ENCODE measurements at places on chromosomes 12 and 14.

DNA sequence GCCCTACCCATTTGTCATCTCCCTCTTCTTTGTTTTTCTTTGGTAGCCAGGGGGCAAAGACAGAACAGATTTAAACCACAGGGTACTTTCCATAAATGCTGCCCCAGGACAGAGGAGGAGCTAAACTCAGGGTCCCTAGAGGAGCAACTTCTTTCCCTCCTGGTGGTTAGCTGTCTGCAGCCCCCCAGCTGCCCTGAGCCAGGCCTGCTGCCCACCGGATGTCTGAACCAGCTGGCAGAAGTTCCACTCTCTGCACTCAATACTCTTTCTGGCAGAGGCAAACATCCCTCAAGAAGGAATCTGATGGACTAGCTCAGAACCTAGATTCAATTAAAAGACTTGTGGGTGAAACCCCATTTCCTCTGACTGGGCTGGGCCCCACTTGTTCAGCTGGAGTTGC is 10.7 kb downstream of the VDR start:
- DNase-seq = no peak

- DNase-seq = no peak
Measured at GRCh38 chr14:57418999-57419398, 28.6 kb downstream of the NAA30 start.

DNA sequence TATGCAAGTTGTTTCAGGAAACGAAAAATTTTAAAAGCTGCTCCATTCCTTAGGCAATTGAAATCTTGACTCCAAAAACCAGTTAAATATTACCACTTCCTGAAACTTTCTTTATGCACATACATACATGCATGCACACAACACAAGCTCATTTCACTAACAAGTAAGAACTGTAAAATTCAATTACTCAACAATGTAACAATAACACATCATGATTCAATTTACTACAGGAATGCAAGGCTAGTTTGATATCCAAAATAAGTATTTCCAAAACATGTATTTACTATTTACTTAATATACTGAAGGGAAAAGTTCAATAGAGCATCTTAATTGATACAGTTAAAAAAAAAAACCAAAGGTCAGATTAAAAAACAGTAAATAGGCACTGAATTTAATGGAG is 19.6 kb downstream of the NAP1L1 start:
- no peak for DNase-seq

DNA sequence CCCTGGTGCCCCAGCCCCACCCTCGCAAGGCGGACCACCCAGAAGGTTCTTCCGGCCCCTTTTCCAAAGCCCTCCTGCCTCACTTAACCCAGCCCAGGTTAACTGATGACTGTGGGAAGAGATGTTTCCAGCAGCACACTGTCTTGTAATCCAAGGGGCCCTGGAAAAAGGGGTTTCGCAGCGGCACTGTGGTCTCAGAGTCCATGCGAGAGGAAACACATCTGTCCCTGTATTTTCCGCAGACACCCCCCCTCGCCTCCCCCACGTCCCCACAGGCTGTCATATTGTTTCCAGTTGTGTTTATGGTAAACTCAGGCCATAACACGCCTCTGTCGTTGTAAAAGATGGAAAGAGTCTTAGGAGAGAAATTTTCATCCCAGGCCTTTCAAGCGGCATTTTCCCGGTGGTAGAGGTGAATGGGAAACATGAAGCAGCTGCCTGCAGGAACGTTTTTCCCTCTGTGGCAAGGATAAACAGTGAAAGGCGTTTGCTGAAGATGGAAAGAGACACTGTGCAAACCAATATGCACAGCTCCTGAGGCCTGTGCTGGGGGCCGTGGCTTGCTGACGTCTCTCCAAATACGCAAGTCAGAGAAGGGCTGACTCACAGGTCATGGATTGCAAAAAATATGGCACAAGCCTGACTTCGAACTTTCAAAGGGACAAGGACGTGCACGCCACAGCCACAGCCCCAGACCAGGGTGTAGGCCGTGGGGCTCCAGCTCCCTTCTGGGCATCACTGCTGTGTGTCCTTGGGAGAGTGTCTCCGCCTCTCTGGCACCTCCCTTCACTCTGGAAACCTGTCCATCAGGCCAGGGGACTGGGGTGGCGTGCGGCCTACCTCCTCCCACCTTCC is 22.5 kb upstream of the FZD10 start:
- no peak for DNase-seq

DNA sequence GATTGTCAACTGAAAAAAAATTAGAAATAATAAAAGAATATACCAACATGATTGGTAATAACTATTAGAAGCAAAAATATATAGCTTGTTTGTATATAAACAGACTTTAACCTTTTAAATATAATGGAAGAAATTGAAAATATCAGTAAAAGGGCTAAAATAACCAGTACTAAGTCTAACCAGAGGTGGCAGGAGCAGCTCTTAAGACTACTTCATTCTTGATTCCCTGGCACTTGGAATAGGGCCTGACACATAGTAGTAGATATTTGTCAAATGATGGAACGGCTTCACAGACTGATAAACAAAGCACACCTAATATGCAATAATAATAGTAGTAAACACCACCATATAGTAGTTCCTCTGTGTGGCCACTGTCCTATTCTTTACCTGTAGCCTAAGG is 9.4 kb downstream of the TMEM63C start:
- no peak for DNase-seq

GRCh38 chr12:57101892-57102695 is 9.1 kb downstream of the STAT6 start:
- DNase-seq = no peak

DNA sequence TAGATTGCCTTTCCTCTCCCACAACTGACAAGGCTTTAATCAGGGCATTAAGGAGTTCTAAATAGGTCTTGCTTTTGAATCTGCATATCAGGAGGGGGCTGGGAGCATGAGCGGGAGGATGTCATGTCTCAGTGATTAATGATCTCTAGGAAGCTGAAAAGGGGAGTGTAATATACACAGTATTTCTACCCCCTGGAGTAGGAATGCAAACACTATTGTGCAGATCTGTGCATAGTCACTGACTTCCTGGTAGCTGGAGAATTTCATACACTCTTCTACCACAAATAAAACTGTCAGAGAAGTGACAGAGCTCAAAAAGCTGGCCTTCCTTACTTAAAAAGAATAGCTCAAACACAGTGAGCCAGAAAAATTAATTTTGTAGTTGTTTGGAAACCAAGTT is 65.8 kb downstream of the RIC8B start:
- no peak for DNase-seq

DNA sequence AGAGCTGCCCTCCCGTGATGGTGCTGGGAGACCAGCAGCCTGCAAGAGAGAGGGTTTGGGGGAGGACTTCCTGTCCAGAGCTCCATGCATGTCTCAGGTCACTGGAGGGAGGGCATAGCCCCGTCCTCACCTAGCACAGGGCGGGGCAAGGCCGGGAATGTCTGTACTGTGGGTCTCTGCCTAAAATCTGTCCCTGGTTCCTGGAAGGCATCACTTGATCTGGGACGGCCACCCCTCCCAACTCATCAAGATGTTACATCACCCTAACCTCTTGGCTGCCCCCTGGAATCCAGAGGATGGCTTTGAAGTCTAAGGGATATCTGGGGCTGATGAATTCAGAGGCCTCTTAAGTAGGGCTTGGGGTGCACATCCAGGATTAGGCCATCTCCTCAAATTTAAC is 37.0 kb upstream of the MEG3 start:
- no peak for DNase-seq

GRCh38 chr14:61435563-61436337 is 114.4 kb downstream of the PRKCH start:
- no peak for DNase-seq

DNA sequence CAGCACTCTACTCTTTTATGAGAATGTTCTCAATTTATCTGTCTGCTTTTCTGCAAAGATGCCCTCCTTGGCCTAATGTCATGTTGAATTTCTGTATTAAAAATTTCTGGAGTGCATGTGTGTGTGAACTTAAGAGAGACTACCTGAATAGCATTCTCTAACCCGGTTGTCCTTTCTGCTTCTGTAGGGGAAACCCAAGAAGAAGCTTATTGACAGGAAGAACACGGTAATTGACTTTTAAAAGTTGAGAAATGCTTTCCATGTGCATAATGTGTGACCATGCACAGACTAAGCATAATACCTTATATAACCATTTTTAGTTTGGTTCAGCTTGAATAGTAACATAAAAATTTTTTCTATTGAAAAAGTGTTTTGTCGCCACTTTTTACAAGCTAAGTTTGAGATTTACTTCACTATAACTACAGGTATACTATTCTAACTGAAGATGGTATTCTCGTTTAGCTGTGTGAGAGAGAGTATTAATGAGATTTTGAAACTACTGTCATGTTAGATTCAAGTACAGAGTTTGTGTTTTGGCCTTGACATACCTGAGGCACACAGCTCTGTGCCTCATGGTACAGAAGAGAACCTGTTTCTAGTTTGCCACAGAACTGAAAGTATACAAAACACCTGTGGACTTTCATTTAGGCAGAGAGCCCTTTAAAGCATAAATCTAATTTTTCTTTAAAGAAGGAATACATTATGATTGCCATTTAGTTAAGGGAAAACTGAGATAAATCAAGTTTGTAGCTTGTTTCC is 96.8 kb downstream of the TTLL5 start:
- DNase-seq = no peak

GRCh38 chr12:13443498-13443897 is 247.0 kb downstream of the EMP1 start:
- DNase-seq = no peak

- DNase-seq = no peak
Measured at GRCh38 chr12:79482323-79482722, 208.4 kb downstream of the PAWR start.

DNA sequence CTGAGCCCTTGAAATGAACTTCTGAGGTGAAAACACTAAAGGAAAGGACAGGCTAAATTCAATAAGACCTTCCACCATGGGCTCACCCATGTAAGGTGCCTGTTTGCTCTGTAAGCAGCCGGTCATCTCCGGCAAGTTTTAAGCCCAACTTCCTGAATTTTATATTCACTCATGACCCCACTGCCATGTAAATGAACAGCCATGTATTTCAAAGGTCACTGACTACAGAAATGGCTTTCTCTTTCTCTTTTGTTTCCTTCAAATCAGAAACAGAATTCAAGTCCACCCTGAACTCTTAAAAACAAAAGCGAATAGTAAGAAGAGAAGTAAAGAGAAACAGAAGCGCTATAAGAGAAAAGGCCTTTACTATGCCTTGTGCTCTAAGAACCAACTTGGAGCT is 61.7 kb upstream of the OVCH1 start:
- no peak for DNase-seq

DNA sequence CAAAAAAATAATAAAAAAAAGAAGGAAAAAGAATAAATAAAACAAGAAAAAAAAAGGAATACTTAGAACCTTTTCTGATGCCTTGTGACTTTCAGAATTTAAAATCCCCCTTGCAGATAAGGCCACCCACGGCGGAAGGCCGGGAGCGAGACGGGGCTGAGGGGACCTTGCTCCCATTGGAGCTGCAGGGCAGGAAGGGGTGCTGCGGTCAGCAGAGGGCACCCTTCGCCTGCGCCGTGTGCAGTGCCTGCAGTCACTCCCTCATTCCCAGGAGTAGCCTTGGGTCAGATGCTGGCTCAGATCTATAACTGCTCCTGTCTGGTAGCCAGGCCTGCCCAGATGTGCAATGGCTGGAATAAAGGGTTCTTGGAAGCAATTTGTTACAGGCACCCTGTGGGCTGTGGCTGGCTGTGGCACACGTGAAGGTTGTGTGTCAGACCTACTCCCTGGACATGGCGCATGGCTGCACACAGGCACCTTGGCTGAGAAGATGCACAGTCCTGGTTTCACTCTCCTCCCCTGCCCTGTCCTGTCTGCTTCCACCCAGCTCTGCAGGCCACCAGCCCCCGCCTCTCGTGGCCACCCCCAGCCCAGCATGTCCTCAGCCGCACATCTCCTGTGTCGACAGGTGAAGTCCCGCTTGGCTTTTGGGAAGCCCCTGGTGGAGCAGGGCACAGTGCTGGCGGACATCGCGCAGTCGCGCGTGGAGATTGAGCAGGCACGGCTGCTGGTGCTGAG is 13.4 kb upstream of the ALDH2 start:
- DNase-seq = no peak
